ENCODE measurements at places on chromosomes 2 and 18.
A peak's percentile ranks its signal among the peaks of the same experiment; 100 is the strongest.

- DNase-seq = no peak
Observed at GRCh38 chr18:8989017-8989416, 113.5 kb upstream of the NDUFV2 start.

DNA sequence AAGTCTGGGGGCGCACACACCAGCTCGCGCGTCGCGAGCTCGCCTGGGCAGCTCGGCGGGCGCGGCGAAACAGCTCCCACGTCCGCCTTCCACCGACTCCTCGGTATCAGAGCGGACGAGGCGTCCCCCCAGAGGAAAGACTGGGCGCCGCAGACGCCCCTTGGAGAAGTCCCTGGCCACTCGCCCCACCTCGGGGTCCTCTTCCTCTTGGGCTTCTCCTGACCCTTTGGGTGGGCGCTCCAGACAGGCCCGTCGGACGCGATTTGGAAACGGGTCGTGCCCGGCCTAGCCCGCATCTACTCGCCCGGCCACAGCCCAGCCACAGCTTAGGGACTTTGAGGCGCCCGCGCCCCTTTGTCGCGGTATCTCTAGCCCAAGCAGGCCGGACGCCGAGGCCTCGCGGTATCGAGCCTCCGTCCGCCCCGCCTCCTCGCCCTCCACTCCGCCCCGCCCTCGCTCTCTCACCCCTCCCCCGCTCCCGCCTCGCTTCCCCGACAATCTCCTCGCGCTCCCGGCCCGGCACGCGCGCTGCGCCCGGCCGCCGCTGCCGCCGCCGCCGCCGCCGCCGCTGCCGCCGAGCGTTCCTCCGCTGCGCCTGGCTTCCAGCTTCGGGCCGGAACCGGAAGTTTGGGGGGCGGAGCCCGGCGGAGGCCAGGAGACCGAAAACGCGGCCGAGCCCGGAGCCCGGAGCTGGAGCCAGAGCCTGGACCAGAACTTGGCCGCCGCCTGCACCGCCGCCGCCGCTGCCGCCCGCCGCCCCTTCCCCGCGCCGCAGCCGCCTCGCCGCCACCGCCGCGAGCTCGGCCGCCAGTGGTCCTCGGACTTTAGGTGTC lies 749 bp upstream of the ACVR2A start:
- DNase-seq = peak; percentile 79

GRCh38 chr2:161123531-161124030 lies 36.6 kb upstream of the TANK start:
- DNase-seq = no peak

DNA sequence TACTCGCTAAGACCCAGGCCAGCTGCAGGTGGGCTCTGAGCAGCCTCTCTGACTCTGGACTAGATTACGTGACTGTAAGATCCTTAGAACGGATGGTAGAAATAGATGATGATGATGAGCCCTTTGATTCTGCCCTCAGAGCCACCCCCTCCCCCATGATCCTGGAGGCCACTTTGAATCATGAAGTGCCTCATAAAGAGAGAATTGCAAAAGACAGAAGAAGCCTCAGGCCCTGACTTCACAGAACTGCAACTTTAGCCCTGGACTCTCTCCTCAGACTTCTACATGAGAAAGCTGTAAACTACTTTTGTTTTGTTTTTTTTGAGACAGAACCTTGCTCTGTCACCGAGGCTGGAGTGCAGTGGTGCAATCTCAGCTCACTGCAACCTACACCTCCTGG lies 15.4 kb upstream of the TET3 start:
- DNase-seq = no peak

DNA sequence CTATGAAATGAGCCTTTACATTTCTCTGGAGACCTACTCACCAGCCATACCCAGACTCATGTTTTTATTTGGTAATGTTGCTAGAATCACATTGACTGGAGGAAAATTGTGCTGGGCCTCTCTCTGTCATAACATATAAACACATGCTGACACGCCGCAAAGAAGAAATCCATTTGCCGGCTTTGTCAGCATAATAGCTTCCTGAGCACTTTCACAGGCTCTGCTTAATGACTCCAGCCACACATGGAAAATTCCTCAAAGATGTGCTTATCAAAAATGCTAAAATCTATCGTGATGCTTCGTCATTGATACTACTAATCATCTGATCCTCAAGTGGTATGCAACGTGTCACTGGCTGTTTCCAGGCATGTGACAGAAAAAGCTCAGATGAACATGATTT lies 63.1 kb downstream of the RND3 start:
- no peak for DNase-seq

- no peak for DNase-seq
Observed at GRCh38 chr2:222960126-222960525, 91.9 kb upstream of the KCNE4 start.

- no peak for DNase-seq
Observed at GRCh38 chr2:59233448-59233847, 992.3 kb upstream of the FANCL start.

DNA sequence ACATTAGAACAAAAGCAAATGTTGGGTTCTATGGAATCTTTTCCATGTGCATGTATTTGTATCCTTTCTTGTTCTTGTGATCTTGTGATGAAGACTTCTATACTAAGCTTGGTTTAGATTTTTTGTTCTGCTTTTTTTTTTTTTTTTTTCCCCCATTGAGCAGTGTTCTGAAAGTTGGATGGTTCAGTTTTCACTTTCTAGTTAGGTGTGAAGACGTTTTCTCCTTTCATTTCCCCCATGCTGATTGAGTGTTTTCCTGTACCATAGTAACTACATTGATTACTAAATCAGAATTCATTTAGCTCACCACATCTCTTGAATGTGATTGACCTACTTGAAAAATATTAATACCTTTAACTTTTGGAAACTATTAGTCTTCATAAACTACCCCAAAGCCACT lies 34.1 kb downstream of the NOP58 start:
- DNase-seq = no peak

DNA sequence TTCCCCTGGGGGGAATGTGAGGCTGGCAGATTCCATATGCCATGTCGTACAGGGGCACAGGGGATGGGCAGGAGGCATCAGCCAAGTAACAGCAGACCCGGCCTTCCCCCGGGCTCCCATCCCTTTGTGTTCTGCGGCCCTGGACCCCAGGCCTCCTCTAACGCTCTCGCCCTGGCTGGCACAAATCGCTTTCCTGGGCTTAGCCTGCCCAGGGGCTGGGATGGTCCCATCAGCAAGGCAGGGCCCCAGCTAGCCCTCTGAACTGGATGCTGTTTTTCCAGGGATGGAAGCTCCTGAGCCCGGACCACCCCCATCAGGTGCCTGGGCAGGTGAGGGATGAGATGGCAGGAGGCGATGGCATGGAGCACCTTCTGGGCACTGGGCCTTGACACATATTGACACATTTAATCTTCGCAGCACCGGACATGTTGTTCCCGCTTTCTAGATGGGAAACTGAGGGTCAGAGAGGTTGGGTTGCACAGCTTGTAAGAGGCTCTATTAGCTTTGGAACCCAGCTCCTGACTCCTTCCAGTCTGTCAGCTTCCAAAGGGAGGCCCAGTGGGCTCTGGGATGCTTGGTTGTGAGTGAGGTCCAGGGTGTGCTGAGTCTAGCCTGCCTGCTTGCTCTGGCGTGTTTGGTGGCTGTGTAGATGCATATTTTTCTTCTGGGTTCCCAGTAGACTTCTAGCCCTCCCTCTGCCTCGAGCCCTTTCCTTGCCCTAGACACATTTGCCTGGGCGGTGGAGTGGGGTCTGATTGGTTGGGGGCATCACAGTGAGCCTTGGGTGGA lies 40.3 kb downstream of the GLI2 start:
- DNase-seq = no peak

DNA sequence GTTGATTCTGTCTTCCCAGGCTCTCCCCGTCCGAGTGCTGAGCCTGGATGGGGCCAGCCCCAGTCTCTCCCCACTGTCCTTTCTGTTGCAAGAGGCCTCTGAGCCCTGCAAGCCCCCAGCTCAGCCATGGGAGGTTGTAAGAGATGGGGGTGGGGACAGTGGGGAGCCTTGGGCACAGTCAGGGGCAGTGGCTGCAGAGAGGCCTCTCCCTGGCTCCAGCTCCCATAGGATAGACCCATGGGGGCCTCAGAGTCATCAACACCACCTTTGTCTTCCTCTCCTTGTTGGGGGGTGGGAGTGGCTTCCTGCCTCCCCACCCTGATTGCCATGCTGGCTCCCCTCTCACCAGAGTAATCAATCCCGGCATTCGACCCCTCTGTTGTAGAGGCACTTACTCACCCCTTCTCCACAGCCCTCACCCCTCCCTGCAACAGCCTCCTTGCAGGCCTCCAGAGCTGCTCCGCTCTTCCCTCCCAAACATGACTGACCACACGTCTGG lies 37.5 kb upstream of the NPAS2 start:
- no peak for DNase-seq

GRCh38 chr2:12300019-12300602 lies 416.6 kb upstream of the TRIB2 start:
- DNase-seq = no peak

DNA sequence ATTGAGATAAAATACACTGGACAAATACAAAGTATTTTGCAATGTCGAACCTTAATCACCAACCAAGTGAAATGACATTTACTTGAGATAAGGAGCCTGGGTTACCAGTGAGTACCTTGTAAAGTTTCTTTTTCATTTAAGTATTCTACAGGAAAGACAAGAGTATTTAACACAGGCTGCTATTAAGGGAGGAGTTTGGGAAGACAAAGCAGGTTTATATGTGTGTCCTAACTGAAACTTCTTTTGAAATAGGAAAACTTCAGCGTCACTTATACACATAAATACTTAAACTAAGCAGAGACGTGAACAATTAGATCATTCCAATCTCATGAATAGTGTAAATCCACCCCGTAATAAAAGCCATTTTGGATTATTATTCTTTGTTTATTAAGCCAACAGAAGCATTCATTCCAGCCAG lies 126.7 kb upstream of the CYP26B1 start:
- DNase-seq = no peak

DNA sequence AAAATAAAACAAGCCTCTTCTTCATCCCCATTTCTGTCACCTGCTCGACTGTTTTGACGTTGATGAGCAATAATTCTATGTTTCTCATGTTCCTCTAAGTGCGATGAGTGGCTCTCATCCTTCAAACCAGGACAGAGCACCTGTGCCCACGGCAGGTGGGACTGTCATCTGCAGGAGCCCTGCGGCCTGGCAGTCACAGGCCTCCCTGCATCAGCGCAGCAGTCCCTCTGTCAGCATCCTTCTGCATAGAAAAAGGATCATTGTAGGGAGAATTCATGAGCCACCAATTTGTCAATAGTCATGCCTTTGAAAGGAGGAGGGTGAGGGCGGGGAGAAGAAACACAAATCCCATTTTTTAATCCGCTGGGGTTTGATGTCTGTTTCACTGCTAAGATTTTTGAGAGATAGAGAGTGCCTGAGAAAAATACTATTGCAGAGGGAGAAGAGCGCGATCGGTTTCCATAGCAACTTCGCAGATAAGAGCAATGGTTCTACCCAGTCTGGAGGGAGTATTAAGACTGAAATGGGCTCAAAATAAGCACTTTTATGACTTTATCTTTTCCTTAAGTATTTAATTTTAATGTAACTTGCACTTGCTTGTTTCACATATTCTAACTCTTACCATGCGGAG lies 234.3 kb upstream of the NCKAP5 start:
- DNase-seq = no peak

GRCh38 chr2:196113061-196113974 lies 44.7 kb upstream of the DNAH7 start:
- no peak for DNase-seq

- no peak for DNase-seq
Observed at GRCh38 chr18:3692113-3692621, 242.2 kb downstream of the TGIF1 start.

- no peak for DNase-seq
Observed at GRCh38 chr2:115584507-115584906, 1142.1 kb downstream of the DPP10 start.

DNA sequence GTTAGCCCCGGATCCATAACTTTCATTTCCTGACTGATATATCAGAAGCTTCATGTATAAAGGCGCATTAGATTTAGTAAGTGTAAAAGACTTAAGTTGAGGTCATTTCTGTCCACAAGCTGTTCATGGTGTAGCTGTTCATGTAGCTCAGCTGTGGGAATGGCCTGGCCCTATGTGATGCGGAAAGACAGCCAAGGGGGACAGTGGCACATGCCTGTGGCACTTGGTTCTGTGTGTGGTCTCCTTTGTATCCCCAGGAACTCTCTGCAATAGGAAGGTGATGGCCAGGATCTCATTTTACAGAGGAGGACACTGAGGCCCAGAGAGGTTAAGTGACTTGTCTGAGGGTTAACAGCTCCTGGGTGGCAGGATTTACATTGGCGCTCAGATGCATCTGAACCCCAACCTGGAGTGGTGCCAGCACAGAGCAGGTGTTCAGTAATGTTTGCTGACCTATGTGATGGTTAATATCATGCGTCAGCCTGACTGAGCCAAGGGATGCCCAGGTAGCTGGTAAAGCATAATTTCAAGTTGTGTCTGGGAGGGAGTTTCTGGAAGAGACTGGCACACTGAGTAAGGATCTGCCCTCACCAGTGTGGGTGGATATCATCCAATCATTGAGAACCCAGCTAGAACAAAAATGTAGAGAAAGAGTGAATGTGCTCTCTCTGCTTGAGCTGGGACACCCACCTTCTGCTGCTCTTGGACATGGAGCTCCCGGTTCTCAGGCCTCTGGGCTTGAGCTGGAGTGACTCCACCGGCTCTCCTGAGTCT lies 25.4 kb downstream of the HPCAL1 start:
- no peak for DNase-seq

GRCh38 chr2:65344689-65345088 lies 87.7 kb downstream of the SPRED2 start:
- DNase-seq = no peak

GRCh38 chr2:133765658-133766057 lies 197.4 kb upstream of the NCKAP5 start:
- no peak for DNase-seq

DNA sequence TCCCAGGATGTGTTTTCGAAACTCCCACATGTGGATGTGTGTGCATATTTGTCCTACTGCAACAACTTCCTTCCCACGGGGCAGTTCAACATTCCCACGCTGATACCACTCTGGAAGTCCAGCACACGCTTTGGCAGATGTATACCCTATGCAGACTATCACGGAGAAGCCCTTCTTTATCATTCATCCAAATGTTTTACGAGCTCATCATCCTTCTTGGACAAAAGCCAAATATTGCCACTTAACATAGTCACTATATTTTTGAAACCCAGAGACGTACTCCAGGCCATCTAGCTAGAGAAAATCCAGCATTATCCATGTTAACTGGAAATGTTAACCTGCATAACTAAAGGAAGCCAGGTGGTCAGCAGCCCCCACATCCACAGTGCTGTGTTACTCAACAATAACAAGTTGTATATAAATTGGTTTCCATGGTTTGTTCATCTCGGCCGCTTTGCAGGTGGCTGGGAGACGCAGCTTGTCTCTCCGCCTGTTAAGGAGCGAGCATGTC lies 131.5 kb downstream of the ZNF532 start:
- no peak for DNase-seq

- DNase-seq = no peak
Observed at GRCh38 chr2:235263205-235264120, 230.4 kb upstream of the AGAP1 start.

GRCh38 chr18:36580266-36580665 lies 248.5 kb downstream of the TPGS2 start:
- DNase-seq = no peak

GRCh38 chr2:74072565-74072964 lies 75.1 kb downstream of the BOLA3 start:
- no peak for DNase-seq
